HFF-Myc (cell line): ENCODE measurements at places on chromosomes 2 and 18.

GRCh38 chr2:221573430-221574230 lies 1.5 kb upstream of the EPHA4 start:
- DNase-seq = no peak

DNA sequence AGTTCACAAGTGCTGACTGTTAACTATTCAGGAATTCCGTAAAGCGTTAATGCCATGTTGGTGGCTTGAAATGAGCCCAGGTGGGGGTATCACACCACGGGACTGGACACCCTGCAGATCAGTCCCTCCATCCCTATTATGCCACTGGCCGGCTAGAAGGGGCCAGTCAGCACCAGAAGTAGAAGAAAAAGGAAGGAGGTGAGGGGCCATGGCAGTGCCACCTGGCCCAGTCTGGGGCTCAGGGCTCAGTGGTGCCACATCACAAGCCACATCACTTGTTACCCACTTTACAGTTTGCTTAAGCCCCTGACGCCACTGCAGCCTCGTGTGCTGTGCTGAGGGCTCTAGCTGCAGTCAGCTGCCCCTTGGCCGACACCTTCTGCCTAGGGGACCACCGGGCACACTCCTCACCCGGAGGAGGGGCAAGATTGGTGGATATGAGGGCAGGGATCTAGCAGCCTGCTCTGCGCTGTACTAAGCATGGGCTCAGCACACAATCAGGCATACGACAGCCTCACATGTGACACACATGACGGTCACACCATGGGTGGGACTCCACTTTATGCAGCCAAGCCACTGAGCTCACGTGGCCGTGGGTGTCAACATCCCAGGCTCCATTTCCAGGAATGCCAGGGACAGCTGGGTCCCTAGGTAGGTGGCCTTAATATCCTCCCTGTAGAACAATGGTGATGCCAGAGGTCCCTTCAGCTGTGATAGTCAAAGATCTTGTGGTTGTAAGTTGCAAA lies 3.6 kb downstream of the LIMS2 start:
- DNase-seq = no peak

DNA sequence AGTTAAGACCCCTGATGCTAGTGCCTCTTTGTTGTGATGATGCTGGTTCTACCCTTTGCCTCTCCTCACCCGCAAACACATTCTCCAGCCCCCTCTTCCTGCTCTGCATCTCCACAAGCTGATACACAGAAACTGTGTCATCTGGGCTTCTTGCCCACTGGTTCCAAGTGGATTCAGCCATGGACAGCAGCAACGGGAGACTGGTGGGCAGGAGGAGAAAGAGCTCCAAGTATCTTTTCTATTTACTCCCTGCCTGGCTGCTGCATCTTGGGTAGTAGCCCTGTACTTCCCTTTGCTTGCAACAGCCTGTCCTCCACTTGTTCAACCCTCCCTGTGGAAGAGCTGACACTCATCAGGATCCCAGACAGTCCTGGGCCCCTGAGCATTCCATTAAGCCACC lies 655.1 kb upstream of the RAB6C start:
- DNase-seq = no peak

DNA sequence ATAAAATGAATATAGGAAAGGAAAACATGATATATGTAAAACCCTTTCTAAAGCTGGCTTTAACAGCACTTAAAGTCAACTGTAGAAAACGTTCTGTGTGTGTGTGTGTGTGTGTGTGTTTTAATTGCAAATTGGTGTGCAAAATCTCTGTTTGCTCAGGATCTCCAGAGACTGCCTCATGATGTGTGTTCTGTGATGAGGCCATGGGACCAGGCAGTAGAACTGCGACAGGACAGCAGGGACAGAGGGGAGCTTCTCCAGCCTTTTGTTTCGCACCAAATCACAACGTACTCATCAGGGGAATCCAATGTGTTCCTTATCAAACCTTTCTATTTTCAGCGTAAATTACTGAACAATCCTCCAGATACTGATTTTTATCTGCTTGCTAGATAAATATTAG lies 66.7 kb downstream of the NXPH2 start:
- no peak for DNase-seq

- no peak for DNase-seq
Observed at GRCh38 chr2:84085562-84085961, 373.5 kb downstream of the SUCLG1 start.
